ENCODE measurements at places on chromosomes 5 and 9.

- DNase-seq, result no peak
Measured at GRCh38 chr9:72039532-72039931, 20.9 kb downstream of the C9orf57 start.

DNA sequence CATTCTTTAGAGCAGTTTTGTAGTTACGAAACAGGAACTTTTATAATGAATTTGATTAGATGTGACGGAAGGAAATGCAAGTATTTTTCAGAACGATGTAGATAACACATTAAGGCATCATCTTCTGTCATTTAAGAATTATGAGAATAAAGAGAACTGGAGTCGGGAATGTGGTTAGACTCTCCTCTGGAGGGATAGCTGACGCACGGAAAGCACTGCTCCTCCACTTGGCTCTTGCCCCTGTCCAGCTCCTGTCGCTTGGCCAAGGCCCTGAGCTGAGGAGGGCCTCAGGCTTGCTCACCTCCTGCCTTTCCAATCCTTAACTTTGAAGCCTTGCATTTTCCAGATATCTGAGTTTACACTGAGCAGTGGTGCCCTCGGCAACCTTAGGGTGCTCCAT lies 60.5 kb downstream of the MAP1B start:
- DNase-seq, result no peak

DNA sequence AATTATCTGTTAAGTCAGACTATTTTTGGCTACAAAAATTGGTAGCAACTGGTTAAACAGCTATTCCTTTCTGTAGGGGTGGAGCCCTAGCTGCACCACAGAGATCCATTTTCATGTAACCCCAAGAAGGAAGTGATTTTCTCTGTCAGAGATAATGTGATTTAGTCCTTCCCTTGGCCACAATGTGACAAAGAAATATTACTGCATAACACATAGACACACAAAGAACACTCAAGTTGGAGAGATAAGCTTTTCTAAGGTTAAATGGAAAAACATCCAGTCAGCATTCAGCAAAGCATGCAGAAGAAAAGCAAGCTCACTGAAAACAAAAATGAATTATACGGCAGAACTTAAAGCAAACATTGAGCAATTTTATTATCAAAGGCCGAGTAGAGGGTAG lies 227.8 kb upstream of the CDH9 start:
- no peak for DNase-seq

GRCh38 chr5:87183896-87184295 lies 83.8 kb upstream of the RASA1 start:
- DNase-seq, result no peak

GRCh38 chr5:9513827-9514226 lies 32.0 kb downstream of the SEMA5A start:
- no peak for DNase-seq

- no peak for DNase-seq
Measured at GRCh38 chr5:14475045-14475444, 106.5 kb upstream of the OTULINL start.

GRCh38 chr9:94126844-94127243 lies 42.6 kb downstream of the PTPDC1 start:
- no peak for DNase-seq

- DNase-seq, result no peak
Measured at GRCh38 chr9:85723215-85723614, 18.5 kb downstream of the AGTPBP1 start.

GRCh38 chr5:147859962-147860640 lies 18.4 kb upstream of the SCGB3A2 start:
- no peak for DNase-seq

All from posterior cingulate gyrus (tissue), 11 donors.